Astrocyte of the cerebellum (primary cell): ENCODE measurements at places on chromosomes 5 and 9.

- no peak for DNase-seq
These were observed 22.6 kb upstream of the SLC6A19 start for GRCh38 chr5:1178529-1179382.

- no peak for DNase-seq
These were observed 46.9 kb upstream of the CEP78 start for GRCh38 chr9:78189001-78189400.

DNA sequence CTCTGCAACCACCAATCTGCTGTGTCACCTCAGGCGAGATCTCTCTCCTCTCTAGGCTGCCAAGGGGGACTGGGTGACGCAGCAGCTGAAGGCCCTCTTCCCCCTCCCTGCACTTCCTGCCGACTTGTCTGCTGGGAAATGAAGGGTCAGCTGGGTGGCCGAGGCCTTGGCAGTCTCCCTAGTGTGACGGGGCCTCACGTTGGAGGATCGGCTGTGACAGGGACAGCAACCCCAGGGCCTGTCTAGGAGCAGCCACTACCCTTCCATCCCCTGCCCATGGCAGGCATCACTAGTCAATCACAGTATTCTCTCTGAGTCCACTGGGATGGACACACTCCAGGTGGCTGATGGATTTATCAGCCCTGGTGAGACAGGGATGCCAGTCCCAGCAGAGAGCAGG lies 107.3 kb upstream of the SARDH start:
- no peak for DNase-seq

GRCh38 chr9:72205513-72205912 lies 56.3 kb downstream of the GDA start:
- DNase-seq: no peak
